Activated CD4-positive, alpha-beta T cell treated with anti-CD3 and anti-CD28 coated beads, Interleukin-2, amount 50 U/mL, for 48 hours (primary cell): ENCODE measurements at places on chromosomes 7 and 10.

DNA sequence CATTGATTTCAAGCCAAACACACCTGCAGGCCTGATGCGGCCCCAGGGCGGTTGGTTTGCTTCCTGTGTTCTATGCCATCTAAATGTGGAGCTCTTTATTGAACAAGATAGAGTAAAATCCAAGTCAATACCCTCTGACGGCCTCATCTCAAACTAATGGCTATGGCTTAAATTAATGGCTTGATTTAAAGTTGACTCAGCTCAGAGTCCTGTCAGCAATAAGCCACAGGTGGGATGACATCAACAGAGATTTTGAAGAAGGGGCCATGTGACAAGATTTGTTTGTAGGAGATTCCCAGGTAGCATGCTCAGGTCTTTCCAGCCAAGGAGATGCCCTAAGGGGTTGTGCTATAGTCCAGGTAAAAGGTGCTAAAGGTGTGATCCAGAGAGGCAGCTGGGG lies 66.7 kb upstream of the ZNF32 start:
- no peak for DNase-seq

DNA sequence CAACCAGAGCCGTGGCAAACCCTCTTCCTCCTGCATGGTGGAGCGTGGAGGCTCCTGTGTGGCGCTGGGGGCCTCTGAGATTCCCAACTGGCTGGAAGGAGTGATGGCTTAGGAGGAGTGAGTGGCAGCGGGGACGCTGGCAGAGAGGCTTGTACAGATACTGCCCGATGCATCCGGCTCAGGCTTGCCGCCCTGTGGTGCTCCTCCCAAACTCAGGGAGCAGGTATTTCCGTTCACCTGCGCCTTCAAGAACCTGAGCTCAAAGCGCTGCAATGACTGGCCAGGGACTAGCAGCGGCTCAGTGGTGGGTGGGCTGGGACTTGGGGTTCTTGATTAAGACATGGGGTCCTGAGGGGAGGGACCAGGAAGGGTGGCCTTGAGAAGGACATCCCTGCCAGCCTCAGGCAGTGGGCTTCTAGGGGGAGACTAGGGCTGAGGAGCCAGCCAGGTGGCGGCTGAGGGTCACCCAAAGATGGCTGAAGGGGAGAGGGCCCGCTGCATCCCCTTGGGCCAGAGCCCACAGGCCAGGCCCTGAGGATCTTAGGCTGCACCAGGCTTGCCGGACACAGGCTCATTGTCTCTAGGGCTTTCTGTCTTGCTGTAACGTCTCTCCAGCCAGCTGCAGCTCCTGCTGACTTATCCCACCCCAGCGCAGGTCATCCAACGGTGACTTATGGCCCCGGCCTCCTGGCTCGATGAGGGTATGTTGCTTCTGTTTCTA lies 3.2 kb downstream of the ZNF775 start:
- DNase-seq, result no peak

DNA sequence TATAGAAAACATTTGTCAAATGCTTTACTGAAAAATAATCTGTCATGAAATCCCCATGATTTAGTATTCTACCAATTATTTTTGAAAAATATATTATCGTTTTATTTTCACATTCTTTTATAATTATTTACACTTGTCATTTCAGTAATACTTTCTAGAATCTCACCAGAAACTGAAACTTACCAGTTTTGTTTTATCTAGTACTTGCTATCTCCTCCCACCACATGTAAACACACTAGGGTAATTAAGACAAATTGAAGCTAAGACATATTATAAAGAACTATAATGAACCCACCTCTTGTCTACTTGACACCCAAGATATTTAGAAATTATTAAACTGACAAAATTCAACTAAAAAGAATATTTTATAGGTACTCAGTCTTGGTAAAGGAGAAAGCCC lies 51.5 kb upstream of the GRM3 start:
- no peak for DNase-seq

DNA sequence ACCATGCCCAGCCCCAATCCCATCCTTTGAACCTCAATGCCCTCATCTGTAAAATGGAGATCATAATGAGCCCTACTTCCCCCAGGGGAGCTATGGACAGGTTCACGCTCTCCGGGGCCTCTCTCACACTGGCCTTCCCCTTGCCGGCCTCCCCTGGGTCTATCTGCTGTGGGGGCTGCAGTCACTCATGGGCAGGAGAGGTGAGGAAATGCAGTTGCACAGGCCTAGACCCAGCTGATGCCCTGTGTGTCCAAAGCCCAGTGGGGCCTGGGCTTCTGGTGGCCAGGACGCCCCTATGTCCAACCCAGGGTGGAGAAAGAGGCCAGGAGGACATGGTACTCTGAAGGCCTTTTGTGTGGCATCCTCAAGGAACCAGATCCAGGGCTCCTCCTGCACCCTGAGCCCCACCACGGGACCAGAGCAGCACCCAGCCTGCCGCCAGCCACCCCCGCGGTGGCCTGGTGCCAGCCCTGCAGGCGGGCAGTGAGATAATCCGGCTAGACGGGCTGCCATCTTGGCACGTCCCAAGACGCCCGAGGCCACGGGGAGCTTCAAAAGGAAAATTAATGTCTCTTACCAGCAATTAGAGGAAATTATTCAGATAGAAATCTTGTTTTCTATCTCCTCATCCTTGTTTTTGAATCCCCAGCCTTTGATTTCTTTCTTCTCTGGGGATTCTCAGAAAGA lies 39.0 kb downstream of the MYL10 start:
- DNase-seq, result no peak

DNA sequence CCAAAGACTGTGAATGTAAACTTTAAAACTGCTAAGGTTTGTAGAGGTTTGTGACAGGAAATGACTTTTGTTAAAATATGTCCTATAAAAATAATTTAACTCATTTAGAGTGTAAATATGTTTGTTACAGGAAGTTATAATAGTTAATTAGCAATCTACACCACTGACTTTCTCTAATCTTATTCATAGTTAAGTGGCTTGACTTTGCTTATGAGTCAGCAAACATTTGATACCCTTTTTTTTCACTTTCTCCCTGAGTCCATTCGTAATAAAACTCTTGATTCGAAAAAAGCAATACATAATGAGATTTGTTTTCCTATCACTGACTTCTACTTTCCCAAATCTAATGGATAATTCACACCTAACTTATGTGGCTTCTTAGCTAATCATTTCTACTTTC lies 317.7 kb upstream of the SEMA3C start:
- DNase-seq, result no peak

DNA sequence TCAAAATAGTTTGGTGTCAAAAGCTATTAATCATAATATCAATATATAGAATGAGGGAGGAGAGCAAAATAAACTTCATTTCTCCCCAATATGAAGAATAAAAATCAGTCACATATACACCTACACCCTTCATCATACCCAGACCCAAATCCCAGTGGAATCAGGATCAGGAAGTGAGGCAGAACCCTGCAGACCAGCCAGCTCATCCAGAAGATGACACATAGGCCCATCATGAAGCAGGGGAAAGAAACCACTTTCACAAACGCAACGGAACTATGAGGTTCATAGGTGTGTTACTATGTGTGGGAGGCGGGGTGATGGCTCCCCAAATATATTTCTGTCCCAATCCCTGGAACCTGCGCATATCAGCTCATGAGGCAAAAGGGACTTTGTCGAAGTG lies 89.0 kb downstream of the RSU1 start:
- no peak for DNase-seq

- DNase-seq, result no peak
Observed at GRCh38 chr7:4816419-4817080, 41.1 kb downstream of the AP5Z1 start.

DNA sequence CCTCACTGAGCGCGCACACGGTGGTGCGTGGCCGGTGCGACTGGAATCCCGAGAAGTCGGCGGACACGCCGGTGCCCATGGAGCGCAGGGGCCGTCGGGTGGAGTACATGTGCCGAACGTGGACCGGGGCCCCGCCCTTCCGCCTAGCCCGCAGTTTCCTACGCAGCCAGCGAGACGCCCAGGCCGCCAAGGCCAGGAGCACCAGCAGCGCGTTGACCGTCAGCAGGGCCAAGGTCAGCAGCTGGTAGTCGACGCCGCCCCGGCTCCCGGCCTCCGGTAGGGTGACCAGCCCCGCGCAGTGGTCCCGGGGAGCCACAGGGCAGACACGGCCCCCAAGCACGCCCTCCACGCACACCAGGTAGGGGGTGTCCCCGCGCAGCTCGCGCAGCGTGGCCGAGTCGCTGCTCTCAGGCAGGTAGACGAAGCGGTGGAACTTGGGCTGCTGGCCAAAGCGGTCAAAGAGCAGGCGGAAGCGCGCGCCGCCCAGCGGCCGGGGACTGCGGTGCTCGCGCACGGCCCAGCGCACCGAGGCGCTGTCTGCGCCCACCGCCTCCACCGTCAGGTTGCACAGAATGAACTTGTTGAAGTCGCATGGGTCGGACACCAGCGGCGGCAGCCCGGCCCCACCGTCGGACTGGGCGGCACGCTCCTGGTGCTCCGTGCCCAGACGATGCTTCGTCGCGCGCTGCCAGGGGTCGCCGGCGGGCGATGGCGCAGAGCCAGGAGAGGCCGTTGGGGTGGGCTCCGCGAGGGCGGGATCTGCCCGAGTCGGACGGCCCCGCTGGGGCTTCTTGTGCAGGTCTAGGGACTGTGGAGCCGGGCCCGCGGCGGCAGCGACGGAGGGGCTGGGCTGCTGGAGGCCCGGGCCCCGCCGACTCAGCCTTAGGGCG lies 2.2 kb downstream of the TRIL start:
- peak; percentile 42 for DNase-seq

DNA sequence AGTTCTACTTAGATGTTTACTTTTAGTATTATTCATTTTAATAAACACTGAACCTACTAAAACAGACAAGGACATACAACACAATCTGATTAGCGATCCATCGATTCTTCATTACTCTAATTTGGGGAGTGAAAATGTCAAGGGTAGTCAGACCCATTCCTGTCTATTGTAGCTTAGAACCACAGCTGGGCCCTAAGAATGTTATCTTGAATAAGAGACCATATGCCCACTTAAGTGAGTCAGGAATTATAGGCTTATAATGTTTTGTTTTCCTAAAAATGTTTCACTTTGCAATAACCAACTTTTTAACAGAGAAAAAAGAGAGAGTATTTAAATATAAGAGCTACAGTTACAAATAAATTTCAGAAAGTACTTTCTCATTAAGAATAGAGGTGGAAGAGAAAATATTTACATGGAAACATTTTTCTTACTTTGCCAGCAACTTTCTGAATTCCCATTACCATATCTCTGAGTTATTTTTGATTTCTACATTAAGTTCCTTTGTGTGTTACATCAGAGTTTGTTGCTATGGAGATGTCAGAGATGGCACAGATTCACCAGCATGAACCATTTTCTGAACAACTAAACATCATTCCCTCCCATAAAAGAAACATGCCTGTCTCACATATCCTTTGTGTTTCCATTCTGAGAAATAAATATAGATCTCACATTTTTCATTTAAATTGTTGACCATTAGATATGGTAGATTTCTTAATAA lies 75.4 kb upstream of the SLC13A1 start:
- no peak for DNase-seq

- no peak for DNase-seq
Observed at GRCh38 chr10:24374134-24374915, 165.4 kb downstream of the KIAA1217 start.

GRCh38 chr7:50302486-50303334 lies 1.8 kb upstream of the IKZF1 start:
- DNase-seq, result no peak

- no peak for DNase-seq
Observed at GRCh38 chr7:13563257-13563656, 426.2 kb downstream of the ETV1 start.

DNA sequence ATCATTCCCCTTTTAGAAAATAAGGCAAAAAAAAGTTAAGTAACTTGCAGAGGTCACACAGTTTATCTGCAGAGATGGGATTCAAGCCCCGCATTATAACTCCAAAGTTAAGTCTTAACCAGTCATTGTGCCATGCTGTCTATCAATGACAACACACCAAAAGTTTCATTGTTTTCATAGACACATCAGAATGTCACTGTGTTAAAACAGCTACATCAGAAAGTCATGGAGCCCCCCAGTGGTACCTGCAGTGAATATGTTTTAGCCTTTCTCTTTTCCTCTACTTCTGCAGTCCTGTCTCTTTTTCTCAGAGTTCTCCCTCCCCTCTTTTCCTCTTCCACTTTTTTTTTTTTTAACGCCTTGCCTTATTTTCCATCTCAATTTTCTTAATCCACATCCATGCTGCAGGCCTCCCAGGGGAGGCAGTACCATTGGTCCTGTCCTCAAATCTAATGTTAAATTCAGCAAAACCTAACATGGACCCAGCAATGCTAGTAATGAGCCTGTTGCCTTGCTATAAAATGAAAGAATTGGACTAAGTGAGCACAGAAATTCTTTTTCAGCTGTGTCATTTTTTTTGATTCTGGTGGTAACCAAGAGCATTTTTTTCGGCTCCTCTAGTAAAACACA lies 3.8 kb upstream of the NRCAM start:
- DNase-seq, result no peak

DNA sequence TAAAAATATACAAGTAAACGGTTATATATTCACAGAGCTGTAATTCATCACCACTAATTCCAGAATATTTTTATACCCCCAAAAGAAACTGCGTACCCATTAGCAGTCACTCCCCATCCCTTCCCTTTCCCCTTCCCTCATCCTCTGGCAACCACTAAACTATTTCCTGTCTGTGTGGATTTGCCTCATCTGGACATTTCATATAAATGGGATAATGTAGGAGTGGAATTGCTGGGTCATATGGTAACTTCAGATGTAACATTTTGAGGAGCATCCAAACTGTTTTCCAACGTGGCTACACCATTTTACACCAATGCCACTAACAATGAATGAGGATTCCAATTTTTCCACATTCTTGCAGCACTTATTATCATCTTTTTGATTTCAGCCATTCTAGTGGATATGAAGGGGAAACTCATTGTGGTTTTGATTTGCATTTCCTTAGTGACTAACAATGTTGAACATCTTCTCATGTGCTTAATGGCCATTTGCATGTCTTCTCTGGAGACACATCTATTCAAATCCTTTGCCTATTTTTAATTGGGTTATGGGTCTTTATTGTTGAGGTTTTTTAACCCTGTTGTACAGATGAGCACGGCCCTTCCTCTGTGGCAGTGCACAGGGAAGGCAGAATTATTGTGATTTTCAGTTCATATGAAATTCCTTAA lies 79.2 kb downstream of the RBM20 start:
- no peak for DNase-seq

DNA sequence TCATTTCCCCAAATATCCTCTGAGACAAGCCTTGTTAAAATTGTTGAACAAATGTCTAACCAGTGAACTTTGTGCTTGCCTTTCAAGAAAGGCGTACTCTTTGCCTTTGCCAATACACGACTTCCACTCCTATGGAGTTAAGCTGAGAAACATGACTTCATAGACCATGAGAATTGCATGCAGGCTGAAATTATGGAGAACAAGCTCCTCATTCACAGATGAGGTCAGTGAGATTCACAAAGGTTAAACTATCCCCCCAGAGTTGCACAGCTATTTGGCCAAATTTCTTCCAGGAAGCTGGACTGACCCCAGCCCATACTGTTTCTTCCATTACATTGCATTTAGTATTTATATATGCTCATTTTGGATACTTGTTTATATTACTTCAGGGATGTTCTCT lies 221.4 kb upstream of the SEMA3C start:
- DNase-seq, result no peak

GRCh38 chr10:76733441-76733936 lies 904.1 kb downstream of the KCNMA1 start:
- DNase-seq, result no peak

GRCh38 chr10:78337016-78337415 lies 303.4 kb downstream of the RPS24 start:
- no peak for DNase-seq
